AG09309 (cell line): ENCODE measurements at places on chromosomes 5 and 9.

DNA sequence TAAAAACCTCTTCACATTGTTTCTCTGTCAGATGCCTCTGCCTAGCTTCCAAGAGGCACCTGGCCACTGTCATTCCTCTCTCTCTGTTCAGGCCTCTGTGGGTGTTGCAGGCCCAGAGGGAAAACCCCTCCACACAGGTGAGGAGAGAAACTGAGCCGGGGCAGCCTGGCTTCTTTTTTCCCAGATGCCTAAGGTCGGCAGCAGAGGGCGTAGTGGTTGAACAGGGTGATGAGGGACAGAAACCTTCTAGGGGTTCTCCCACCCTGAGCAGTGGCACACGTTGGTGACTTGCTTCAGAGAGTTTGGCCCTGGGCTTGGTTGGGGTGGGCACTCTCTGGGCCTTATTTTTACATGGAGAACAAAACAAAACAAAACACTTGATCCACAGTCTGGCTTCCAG is 12.2 kb downstream of the IL9 start:
- no peak for DNase-seq

DNA sequence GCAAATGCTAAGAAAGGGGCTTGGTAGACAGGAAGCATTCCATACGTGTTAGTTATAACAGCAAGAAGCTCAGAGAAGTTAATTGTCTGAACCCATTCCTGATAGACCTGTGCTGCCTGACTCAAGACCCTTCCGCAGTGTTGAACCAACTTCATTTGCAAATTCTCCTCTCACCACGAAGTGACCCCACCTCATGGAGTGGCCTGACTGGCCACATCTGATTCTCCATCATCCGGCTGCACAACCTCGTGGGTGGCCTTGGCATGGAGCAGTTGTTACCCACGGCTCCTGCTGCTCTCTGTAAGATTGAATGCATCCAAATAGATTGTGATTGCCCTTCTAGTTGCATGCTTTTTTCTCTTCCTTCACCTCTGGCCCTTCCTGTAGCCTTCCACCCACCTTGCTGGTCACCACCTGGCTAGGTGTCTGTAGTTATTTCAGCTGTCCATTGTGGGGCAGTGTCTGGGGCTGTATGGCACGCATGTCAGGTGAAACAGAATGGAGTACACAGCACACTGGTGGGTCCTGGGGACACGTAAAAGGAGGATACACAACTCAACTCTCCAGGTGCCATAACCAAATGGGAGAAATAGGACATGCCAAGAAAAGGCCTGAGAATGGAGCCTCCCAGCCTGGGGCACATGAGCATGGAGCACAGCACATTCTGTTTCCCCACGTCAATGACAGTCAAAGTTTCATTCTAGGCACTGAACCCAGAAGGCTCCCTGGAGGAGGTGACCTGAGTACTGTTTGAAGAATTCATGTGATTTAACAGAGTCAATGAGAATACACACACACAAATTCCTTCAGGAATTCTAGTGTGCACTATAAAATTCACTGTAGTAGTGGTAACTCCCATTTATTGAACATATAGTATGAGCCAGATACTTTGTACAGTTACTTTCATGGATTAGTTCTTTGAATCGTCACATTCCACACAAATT is 70.5 kb upstream of the PTCH1 start:
- DNase-seq, result no peak

GRCh38 chr5:56947052-56947451 is 4.9 kb downstream of the MIER3 start:
- no peak for DNase-seq

- DNase-seq, result no peak
Observed at GRCh38 chr9:110810262-110810976, 141.8 kb downstream of the MUSK start.

DNA sequence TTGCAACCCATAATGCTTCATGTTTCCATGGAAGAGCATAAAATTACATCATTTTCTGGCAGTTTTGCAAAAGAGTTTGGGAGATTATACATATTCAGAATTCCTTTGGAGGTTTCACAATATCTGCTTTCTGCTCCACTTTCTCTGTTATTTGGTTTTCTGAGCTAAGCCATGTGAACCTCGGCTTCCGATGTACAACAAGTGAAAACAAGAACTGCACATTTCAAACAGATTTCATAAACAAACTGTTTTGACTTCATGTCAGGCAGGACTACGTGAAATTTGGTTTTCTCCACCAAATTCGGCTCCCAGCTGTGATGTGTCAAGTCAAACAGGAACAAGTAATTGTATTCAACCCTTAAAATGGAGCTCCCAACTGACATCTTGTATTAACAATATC is 609.8 kb downstream of the IRX1 start:
- no peak for DNase-seq

- DNase-seq, result no peak
Observed at GRCh38 chr5:153086486-153086885, 404.0 kb upstream of the GRIA1 start.
